Activated T-cell treated with anti-CD3 and anti-CD28 coated beads for 48 hours (primary cell): ENCODE measurements at places on chromosomes 4 and X.

GRCh38 chr4:168082379-168082778, 10.0 kb upstream of the ANXA10 start:
- no peak for DNase-seq

GRCh38 chrX:73206366-73206765, 8.3 kb downstream of the NAP1L2 start:
- DNase-seq, result no peak

GRCh38 chr4:95256108-95256835, 292.5 kb downstream of the UNC5C start:
- no peak for DNase-seq

- DNase-seq, result no peak
These were observed 86.8 kb downstream of the GATB start for GRCh38 chr4:151673908-151674520.

GRCh38 chr4:69909195-69909594, 21.7 kb upstream of the CSN1S1 start:
- no peak for DNase-seq

- DNase-seq, result no peak
These were observed 69.0 kb upstream of the HDAC8 start for GRCh38 chrX:72641611-72642010.

DNA sequence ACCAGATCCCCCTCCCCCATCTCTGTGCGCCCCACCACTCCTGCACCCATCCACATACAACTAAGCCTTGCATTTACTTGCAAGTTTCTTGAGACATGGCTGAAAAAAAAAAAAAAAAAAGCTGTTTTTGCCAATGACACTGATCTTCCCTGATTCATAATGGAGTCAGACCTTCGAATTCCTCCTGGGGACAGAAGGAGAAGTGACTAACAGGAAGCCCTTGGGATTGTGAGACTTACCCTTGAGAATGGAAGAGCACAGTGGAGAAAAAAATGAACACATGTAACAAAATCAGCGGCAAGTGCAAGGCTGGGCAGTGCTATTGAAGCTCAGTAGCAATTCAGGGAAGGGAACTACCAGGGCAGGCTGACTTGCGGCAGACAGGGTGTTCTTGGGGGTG, 288.4 kb downstream of the BCOR start:
- no peak for DNase-seq
